SJCRH30 (cell line): ENCODE measurements at places on chromosomes 13 and 19.

- no peak for DNase-seq
These were observed 373.0 kb downstream of the SLC7A1 start for GRCh38 chr13:29222458-29222857.

DNA sequence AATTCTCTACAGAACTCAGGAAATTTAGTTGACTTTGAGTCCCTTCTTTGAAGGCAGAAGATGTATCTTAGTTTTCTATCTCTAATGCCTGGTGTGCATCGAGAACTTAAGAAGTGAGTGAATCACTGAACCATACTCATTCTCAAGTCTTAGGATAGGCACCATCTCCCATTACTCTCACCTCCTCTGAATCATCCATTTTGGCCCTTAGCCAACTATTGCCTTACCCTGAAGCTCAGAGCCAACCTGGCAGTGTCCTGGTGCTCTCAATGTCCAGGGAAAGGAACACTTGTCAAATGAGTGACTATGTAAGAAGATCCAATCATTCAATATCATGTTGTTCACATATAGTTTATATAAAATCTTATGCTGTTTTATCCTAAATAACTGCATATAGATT, 146.6 kb downstream of the RGCC start:
- peak; percentile 14 for DNase-seq

DNA sequence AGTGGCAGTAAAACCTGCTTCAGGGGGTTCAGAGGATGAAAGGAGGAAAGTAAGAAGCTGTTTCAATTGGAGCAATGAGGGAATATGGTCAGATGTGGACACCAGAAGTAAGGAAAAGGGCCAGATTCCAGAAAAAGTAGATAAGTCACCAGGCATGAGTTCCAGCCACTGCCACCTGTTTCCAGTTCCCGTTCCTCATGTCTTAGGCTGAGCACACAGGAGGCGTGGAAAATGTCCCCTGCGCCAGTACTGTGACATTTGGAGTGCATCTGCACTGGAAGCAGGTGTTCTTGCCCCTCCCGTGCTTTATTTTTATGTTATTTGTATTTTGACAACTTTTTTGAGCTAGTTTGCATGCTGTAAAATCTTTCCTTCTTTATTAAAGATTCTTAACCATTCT, 25.3 kb downstream of the LMO7 start:
- DNase-seq = no peak

GRCh38 chr19:29533578-29534544, 8.1 kb downstream of the VSTM2B start:
- DNase-seq = no peak

DNA sequence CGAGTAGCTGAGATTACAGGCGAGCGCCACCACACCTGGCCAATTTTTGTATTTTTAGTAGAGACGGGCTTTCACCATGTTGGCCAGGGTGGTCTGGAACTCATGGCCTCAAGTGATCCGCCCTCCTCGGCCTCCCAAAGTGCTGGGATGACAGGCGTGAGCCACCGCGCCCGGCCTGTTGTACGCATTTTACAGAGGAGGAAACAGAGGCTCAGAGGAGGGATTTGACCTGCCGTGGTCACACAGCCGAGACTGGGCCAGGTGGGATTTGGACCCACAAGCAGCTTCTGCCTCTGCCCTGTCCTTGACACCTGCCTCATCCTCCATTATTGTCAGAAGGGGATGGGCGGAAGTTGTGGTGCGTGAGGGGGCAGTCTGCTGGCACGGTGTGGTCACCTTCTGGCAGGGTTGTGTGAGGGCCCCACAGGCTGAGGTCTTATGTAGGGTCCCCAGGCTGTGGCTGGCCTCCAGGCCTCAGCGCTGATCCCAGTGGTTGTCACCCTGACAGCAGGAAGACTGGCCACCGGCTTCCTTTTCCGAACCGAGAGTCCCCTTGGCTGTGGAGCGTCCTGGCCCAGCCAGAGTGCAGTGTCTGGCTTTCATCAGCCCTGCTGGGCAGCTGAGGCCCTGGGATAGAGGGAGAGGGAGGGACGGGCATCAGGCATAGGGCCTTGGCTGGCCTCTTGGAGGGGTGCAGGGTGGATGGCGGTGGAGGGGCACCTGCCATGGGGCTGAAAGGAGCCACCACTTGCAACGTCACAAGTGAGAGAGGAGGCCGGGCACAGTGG, 20.3 kb downstream of the NFIC start:
- no peak for DNase-seq
